ENCODE measurements at places on chromosomes 5 and 9.

- DNase-seq, result no peak
Observed at GRCh38 chr5:98585661-98586310, 187.7 kb upstream of the RGMB start.

DNA sequence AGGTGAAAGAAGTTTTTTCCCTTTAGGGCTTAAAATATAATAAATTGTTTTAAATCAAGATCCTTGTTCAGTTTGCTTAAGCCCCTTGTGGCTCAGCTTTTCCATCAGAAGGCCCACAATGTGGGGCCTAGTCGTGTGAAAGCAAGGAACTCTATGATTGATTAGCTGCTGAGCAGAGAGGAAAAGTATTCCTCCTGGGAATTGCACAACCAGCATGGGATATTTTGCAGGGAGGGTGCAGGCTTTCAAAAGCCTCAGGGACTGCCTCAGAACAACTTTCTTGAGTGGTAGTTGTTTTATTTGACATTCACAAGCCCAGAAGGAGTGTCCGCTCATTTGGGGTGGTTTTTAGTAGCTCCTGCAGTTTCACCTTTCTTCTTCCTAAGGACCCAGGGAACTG is 19.8 kb downstream of the TTC23L start:
- no peak for DNase-seq

GRCh38 chr5:65014769-65015168 is 246.0 kb downstream of the CWC27 start:
- no peak for DNase-seq

- DNase-seq, result no peak
Observed at GRCh38 chr9:124356745-124357390, 58.4 kb downstream of the PSMB7 start.

DNA sequence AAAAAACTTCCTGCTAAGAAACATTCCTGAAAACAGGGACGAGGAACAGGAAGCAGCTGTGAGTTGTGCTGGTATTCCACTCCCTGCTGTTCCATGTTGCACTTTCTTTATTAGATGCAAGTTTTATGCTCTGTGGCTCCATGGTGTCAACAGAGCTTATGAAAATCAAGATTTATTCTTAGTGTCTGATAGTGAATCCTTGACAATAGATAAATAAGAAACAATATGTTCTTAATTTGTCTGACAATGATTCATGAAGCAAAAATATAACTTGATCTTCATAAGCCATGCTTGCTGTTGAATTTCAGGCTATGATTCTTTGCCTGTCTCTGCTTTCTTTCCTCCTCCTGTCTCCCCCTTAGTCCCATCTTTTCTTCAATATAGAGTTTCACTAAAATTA is 119.6 kb downstream of the DROSHA start:
- DNase-seq, result no peak

GRCh38 chr5:873328-873727 is 19.3 kb downstream of the BRD9 start:
- no peak for DNase-seq

DNA sequence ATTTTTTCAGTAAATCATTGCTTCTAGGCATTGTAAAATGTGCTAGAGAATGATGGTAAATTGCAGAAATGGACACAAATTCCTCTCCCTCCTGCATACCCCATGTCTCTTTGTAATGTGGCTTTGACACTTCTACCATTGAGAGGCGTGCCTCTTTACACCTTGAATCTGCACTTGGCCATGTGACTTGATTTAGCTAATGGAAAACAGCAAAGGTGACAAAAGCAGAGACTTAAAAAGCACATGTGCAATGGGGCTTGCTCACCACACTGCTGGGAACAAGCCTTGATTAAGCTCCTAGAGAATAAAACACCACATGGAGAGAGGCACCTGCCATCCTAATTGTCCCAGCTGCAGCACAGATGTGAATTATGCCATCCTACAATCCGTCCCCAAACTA is 69.9 kb upstream of the NAA35 start:
- DNase-seq, result no peak

GRCh38 chr9:132054024-132054423 is 25.6 kb downstream of the MED27 start:
- DNase-seq, result no peak

GRCh38 chr9:101365181-101365580 is 19.6 kb downstream of the BAAT start:
- no peak for DNase-seq

- DNase-seq, result no peak
Observed at GRCh38 chr5:154776167-154776566, 21.0 kb downstream of the LARP1 start.

GRCh38 chr9:113682297-113682771 is 193.8 kb upstream of the ZNF618 start:
- peak; percentile 32 for DNase-seq
